Amniotic epithelial cell (primary cell): ENCODE measurements at places on chromosomes 7 and 10.
A peak's percentile ranks its signal among the peaks of the same experiment; 100 is the strongest.

DNA sequence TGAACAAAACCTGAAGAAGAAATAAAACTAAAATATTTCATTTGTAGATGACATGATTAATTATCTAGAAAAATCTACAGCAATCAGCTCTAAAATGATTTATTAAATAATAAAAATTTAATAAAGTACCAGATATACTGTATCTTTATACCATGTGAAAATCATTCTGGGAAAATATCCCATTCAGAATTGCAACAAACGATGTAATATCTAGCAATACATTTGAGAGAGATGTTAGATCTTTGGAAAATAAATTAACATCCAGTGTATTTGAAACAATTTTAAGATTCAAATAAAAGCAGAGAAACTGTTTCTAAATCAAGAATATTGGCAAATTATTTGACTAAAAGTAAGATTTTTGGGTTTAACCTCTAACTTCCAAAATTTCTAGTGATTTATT is 62.2 kb downstream of the ZEB1 start:
- DNase-seq = no peak

GRCh38 chr7:133910761-133911160 is 216.4 kb upstream of the LRGUK start:
- no peak for DNase-seq

GRCh38 chr7:73971704-73972341 is 56.1 kb upstream of the ELN start:
- DNase-seq = no peak

DNA sequence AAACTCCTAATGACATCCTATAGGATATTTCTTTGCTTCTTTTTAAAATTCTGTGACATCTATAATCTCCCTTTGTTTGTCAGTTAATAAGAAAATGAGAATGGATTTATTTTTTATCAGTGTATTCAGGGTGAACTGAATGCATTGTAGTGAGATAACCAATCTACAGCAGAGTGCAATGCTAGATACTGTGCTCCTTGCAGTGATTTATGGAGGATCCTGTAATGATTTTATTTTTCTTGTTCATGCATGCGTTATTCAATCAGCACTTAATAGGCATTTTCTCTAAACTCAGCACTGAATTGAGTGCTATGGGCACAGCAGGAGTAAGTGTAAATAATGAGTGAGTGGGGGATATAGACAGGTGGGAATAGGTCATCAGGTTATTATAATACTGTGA is 253.9 kb downstream of the CDK14 start:
- no peak for DNase-seq

GRCh38 chr10:4434516-4435071 is 391.4 kb upstream of the AKR1E2 start:
- no peak for DNase-seq

- no peak for DNase-seq
Observed at GRCh38 chr7:11208883-11209465, 235.3 kb downstream of the PHF14 start.

GRCh38 chr10:69453795-69454194 is 2.5 kb downstream of the TSPAN15 start:
- no peak for DNase-seq

- DNase-seq = no peak
Observed at GRCh38 chr10:108521827-108522492, 1357.5 kb upstream of the SORCS1 start.

GRCh38 chr7:44277391-44277790 is 48.0 kb downstream of the CAMK2B start:
- DNase-seq = no peak

- DNase-seq = no peak
Observed at GRCh38 chr7:45036317-45036716, 36.3 kb downstream of the CCM2 start.

- DNase-seq = no peak
Observed at GRCh38 chr10:84114088-84114667, 25.1 kb upstream of the GHITM start.

GRCh38 chr10:71782917-71783490 is 9.7 kb upstream of the VSIR start:
- no peak for DNase-seq

DNA sequence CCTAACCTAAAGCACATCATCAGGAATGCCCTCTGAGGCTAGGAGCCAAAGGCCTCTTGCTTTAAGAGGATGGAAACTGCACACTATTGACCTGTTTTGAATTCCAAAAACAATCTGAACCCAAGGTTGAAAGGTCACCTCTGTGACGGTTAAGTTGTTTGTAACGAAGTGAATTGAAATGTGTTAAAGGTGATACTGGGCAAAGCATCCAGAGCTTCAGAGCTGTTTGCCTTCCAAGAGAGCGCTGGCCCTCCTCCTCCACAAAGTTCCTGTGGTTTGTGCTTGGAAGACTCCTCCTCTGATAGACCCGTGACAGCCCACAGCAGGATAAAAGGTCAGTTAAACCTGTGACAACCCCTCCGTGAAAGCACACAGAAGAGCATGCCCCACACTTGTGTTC is 133.7 kb upstream of the CTTNBP2 start:
- no peak for DNase-seq

DNA sequence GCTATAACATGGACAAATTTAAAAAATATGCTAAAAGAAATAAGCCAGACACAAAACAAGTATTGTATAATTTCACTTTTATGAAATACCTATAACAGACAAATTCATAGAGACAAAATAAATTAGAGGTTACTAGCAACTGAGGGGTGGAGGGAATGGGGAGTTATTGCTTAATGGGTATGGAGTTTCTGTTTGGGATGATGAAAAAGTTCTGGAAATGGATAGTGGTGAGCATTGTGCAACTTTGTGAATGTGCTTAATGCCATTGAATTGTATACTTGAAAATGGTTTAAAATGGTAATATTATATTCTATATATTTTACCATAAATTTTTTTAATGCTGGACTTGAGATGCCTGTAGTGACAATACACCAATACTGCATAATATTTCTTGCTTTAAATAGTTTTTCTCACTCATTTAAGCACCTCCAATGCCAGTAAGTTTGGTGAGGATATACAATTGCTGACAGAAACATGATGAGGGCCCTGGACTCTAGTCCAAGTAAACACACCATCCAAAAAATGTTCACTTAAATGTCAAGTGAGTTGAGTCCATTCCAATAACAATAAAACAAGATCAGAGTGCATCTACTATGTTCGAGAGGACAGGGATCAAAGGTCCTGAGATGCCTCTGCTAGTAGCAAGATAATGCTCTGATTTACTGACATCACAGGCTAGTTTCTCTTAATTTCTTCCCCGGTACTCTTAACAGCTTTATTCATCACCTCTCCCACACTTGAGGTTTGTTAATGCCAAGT is 71.9 kb downstream of the NT5C2 start:
- DNase-seq = peak; percentile 43

DNA sequence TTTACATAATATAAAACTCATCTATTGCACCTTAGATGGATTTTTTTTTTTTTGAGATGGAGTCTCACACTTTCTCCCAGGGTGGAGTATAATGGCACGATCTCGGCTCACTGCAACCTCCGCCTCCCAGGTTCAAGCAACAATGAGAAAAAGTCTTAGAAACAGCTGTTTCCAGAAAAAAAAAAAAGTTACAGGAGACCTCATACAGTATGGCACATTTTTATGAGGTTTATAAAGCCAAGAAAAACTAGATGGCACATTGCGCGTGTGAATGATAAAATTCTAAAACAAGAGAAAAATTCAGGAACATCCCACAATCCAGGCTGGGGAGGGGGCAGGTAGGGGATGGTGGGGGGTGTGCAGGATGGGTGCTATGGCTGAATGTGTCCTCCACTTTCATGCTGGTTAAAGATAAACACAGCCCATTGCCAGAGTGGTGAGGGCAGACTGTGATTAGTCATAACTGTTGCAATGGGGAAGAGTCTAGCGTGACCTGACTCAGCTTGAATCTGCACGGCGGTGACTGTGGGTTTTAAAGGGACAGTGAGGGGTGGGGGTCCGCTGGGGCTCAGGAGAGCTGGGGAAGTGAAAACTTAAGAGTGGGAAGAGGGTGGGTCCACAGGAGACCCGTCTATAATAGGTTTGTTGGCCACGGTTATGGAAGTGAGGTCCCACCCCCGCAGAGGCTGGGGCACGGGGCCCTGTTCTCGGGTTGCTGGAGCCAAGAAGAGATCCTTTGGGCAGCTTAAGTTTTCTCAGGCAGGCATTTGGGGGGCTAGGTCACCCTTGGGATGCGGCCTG is 11.9 kb upstream of the LRRC27 start:
- peak; percentile 89 for DNase-seq

- no peak for DNase-seq
Observed at GRCh38 chr10:57706576-57707299, 561.0 kb downstream of the IPMK start.

GRCh38 chr10:13928451-13928850 is 341.7 kb downstream of the PRPF18 start:
- DNase-seq = no peak

DNA sequence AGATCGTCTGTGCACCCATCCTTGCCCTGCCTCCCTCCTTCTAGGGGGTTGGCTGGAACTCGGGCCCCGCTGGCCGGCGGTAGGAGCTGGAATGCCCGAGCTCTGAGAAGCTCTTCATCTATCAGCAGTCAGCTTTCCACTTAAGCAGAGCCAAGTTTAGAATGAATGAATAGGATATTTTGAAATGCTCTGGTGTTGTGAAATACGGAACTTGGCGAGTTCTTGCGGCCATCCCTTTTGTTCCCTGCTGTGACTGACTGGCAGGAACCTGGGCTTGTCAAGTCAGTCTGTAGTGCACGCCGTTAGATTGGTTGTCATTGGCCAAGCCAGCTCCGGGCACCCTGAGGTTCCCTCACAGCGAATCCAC is 33.3 kb downstream of the FOXK1 start:
- peak; percentile 95 for DNase-seq

DNA sequence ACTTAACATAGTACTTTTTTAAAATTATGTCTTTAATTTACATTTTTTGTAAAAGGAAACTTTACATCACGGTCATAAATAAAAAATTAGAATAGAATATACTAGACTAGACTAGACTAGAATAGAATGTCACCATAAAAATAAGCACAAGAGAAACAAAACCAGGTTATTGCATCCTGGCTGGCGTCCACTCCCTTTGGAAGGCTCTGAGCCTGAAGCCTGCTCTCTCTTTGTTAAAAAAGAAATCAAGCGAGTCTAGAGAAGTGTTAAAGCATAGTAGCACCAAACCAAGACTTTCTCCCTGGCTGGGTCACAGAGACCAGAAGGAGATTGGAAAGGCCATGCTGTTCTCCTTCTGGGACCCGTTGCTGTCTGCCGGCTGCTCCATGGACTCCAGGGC is 104.6 kb downstream of the C10orf105 start:
- DNase-seq = no peak

DNA sequence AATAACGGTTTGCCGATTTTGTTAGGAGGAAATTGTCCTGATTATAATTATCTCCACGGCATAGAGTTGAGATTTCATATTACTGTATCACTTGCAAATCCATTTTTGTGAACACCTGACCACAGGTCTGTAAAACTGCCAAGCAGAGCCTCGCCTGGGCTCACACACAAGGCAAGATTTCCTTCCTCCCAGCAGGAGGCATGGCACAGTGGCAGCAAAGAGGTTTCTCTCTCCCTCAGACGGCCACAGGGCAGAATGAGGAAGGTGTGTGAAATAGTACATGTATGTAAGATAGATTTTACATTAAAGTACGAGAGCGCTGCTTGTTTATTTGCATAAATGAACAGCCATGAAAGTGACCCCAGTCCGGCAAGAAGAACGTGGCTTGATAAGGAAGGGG is 130.1 kb downstream of the CELF2 start:
- DNase-seq = no peak
